ENCODE measurements at places on chromosomes 11 and 22. TPM values are rescaled to one million over a fixed set of nuclear protein-coding genes. Genes with fewer than 3 reads are reported as not detected.

GRCh38 chr11:9385327-9385899, 961 bp downstream of the IPO7 start:
- peak overlapping the region; percentile 85 for H3K4me3 ChIP-seq
- H3K27ac ChIP-seq: peak overlapping the region; percentile 87
- H3K4me1 ChIP-seq: peaks cover 33% of the 10 kb centered on the region
- no peaks in the 10 kb centered on the region for H3K27me3 ChIP-seq
- no peak for DNase-seq
- H3K36me3 ChIP-seq: peaks cover 16% of the 10 kb centered on the region

DNA sequence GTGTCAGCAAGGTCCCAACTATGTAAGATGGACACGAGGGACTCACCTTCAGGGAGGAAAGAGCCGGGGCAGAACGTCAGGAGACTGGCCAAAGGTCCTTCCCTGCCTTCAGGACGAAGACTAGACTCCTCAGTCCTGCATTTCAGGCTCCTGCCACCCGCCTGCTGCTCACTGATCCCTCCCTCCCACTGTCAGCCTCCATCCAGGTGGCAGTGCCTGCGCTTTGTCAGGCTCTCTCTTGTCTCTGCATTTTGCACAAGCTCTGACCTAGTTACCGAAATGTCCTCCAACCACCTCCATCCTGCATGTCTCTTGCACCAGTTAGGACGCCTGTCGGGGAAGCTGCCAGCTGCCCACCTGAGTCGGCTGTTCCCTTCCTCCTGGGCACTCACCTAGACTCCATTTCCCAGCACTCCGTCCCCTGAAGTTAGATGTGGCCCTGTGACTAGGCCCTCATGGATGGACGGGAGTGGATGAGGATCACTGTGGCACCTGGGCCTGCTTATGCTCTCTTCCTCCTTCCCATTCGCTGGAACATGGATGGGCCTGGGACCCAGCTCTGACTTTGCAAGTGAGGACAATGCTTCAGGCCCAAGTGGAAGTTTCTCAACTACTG, 8.0 kb downstream of the B3GNT6 start:
- H3K4me3 ChIP-seq: no peak overlapping the region
- H3K27ac ChIP-seq: no peak overlapping the region
- H3K36me3 ChIP-seq: no peaks in the 10 kb centered on the region
- no peak for DNase-seq

DNA sequence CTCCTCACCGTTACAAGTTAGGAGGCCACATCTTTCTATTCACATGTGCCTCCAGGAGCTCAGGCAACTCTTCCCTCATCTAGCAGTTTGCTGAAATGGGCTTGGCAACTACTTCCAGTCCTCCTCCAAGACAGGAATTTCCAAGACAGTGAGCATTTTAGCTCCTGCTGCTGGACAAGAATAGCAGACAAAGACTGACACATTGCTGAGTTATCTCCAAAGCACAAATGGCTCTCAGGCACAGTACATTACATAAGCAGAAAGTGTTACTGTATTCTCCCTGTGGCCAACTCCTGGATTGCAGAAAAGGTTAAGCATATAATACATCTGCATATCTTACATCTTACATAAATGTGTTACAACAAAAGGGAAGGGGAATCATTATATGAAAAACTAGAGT, 83.2 kb upstream of the POU2AF2 start:
- peaks cover 10% of the 10 kb centered on the region for H3K27me3 ChIP-seq
- no peak overlapping the region for H3K4me3 ChIP-seq
- H3K27ac ChIP-seq: no peak overlapping the region
- H3K36me3 ChIP-seq: no peaks in the 10 kb centered on the region
- H3K4me1 ChIP-seq: no peaks in the 10 kb centered on the region

- peaks cover 11% of the 10 kb centered on the region for H3K36me3 ChIP-seq
- no peaks in the 10 kb centered on the region for H3K27me3 ChIP-seq
- H3K4me3 ChIP-seq: no peak overlapping the region
- no peak overlapping the region for H3K27ac ChIP-seq
- no peaks in the 10 kb centered on the region for H3K4me1 ChIP-seq
- no peak for DNase-seq
These were observed 109.2 kb upstream of the MTMR2 start for GRCh38 chr11:96033095-96033494.

DNA sequence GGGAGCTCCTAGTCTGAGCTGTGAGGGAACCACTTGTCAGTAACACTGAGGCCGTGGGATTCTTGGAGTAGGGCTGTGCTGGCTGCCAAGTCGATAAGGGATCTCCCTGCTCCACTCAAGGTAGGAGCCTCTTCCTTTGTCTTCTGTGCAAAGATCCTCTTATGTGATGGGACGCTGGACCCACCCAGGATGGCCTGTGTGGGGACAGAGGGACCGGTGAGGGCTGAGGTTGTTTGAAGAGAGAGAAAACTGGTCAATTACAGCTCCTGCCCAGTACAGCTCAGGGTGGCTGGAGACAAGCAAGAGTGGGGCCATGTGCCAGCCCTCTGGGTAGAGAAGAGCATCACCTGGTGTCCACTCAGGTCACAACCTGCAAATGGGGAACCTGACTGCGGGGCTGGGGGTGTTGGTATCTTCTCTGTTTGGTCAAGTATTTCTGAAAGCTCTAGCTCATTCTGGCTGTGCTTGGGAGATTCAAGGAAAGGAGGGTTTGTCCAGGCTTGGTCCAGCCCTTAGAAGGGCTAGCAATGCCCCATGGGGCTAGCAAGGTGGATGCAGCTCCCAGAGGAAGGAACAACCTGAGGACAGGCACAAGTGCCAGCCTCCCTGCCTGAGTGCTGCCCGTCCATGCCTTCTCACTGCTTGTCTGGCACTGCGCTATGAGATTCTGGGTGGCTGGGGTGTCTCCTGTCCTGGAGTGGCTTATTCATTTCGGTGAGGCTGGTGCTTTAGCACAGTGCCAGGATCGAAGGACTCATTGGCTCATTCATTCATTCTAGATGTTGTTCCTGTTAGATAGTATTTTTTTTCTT, 27.6 kb upstream of the BAIAP2L2 start:
- H3K4me3 ChIP-seq: no peak overlapping the region
- H3K27ac ChIP-seq: peak overlapping the region; percentile 26
- peaks cover 18% of the 10 kb centered on the region for H3K4me1 ChIP-seq
- DNase-seq: no peak
- no peaks in the 10 kb centered on the region for H3K27me3 ChIP-seq
- H3K36me3 ChIP-seq: peaks cover 16% of the 10 kb centered on the region

DNA sequence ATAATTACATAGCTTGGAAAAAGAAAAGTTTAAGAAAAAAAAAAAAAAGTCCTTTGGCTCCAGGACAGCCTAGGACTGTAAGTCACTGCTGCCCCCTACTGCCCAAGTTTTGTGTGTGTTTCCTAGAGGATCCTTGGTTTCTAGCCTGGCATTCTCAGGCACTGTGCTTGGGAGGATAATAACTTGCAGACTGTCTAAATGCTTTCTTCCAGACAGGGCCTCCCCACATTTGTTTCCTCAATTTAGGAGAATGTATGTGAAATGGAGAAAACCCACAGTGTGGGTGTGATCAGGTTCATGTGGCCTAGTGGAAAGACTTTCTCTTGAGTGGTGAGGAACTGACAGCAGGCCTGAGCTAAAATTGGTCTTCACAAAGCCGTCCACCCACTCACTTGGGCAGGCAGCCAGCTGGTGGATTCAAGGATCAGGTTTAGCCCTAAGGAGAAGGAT, 191.0 kb downstream of the NAV2 start:
- H3K36me3 ChIP-seq: no peaks in the 10 kb centered on the region
- peaks cover 2% of the 10 kb centered on the region for H3K27me3 ChIP-seq
- H3K27ac ChIP-seq: no peak overlapping the region
- H3K4me1 ChIP-seq: no peaks in the 10 kb centered on the region
- peak; percentile 54 for DNase-seq

DNA sequence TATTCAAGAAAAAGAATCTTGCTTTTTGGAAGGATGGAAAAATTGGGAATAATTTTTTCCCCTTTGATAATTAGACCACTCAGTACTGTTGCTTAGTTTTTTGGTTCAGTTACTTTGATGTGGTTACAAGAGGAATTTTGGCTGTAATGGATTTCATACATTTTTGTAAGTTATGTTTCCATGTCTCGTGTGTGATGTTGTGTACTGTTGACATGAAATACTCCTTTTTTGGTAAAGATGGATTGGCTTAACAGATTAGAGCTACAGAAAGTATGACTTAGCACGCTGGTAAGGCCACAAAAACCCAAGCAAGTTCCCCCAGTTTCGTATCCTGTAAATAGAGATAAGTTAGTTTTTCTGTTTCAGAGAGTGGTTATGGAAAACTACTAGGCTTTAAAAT, 11.9 kb downstream of the TBCEL start:
- no peak overlapping the region for H3K4me3 ChIP-seq
- peaks cover 3% of the 10 kb centered on the region for H3K36me3 ChIP-seq
- peaks cover 16% of the 10 kb centered on the region for H3K4me1 ChIP-seq
- H3K27me3 ChIP-seq: peaks cover 1% of the 10 kb centered on the region
- H3K27ac ChIP-seq: no peak overlapping the region

DNA sequence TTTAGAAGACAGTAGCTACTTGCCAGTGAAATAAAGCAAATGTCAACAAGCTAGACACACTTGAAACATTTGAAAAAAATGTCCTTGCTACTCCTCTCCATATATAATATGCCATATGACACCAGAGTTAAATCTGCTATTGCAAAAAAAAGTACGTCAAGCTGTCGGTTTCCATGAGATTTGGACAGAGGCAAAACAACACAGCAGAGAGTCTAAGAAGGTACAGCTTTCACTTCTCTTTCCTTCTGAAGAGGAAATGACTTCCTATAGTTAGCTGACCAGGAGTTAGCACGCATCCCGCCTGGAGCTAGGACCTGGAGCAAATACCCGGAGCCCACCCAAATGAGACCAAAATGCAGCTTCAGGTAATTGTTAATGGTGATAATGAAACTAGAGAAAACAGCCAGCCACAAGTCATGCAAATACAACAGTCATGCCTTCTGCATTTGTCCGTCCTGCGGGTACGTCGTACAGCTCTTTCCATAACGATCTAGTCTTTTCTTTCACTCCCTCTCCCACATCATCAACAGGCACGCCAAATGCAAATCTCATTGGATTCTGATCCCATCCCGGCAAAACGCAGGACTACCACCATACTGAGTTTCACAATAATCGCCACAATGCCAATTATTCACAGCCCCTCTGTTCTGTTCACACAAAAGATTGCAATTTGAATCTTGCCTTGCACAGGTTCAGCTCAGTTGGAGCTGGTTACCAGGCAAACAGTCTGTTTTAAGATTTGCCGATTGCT, 395.0 kb upstream of the CCDC90B start:
- H3K4me1 ChIP-seq: no peaks in the 10 kb centered on the region
- H3K36me3 ChIP-seq: no peaks in the 10 kb centered on the region
- DNase-seq: no peak
- H3K4me3 ChIP-seq: no peak overlapping the region
- H3K27ac ChIP-seq: no peak overlapping the region

DNA sequence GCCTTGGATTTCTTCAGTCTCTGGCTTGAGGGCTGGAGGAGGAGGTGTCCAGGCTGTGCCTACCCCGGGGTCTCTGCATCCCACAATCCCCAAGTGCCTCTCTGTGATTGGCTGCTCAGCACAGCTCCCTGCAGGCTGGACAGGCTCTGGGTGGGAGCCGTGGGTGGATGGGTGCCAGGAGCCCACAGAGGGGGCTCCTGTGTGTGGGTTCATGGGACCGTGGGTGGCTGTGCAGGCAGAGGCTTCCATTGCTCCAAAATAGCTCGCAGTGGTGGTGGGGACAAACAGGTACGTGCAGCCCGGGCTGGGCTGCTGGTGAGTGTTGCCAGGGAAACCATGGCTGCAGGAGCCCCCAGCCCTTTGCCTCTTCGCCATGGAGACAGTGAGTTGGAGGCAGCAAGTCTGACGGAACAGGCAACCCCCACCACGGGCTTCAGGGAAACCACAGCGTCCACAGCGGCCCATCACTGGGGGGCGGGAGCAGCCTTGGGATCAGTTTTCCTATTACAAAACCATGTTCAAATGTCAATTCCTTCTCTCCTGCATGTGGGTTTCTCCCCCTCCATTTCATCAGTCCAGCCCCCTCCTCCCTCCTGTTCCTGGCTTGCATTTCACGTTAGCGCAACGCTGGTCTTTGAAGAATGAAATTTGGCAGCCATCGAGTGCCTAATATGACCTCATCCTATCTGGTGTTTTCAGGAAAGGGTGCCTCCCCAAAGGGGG, 155.2 kb downstream of the TRIM29 start:
- H3K4me1 ChIP-seq: no peaks in the 10 kb centered on the region
- H3K4me3 ChIP-seq: no peak overlapping the region
- H3K27ac ChIP-seq: no peak overlapping the region
- no peak for DNase-seq

GRCh38 chr11:63623513-63624140, 9.4 kb upstream of the PLAAT3 start:
- peaks cover 6% of the 10 kb centered on the region for H3K4me1 ChIP-seq
- peaks cover 3% of the 10 kb centered on the region for H3K36me3 ChIP-seq
- DNase-seq: no peak
- H3K27me3 ChIP-seq: no peaks in the 10 kb centered on the region
- H3K27ac ChIP-seq: no peak overlapping the region

- H3K27me3 ChIP-seq: no peaks in the 10 kb centered on the region
- peaks cover 64% of the 10 kb centered on the region for H3K36me3 ChIP-seq
- peak overlapping the region; percentile 86 for H3K27ac ChIP-seq
- no peak for DNase-seq
- peaks cover 45% of the 10 kb centered on the region for H3K4me1 ChIP-seq
These were observed 15.7 kb downstream of the TMEM121B start for GRCh38 chr22:17105143-17106129.

Gene USP2
- total RNA-seq: 0.53 TPM

GRCh38 chr22:35656284-35656752, 8.1 kb downstream of the APOL6 start:
- peaks cover 74% of the 10 kb centered on the region for H3K4me1 ChIP-seq
- H3K27ac ChIP-seq: no peak overlapping the region
- no peak for DNase-seq
- H3K27me3 ChIP-seq: no peaks in the 10 kb centered on the region
- H3K36me3 ChIP-seq: peaks cover 95% of the 10 kb centered on the region

Gene RFPL3
- not detected for total RNA-seq

Gene HEPN1
- not detected for total RNA-seq

Gene ARHGAP32
- 1.3 TPM for total RNA-seq

GRCh38 chr11:34819740-34820482, 96.3 kb downstream of the APIP start:
- H3K27me3 ChIP-seq: peaks cover 38% of the 10 kb centered on the region
- peaks cover 6% of the 10 kb centered on the region for H3K36me3 ChIP-seq
- no peak overlapping the region for H3K4me3 ChIP-seq
- H3K4me1 ChIP-seq: peaks cover 19% of the 10 kb centered on the region
- no peak for DNase-seq

Gene SMCO4
- total RNA-seq: 60.0 TPM

Gene KRTAP5-10
- total RNA-seq: 0.20 TPM

- H3K4me1 ChIP-seq: peaks cover 7% of the 10 kb centered on the region
- no peak overlapping the region for H3K4me3 ChIP-seq
- DNase-seq: no peak
These were observed 11.1 kb upstream of the CCDC117 start for GRCh38 chr22:28761449-28761755.

- H3K36me3 ChIP-seq: peaks cover 19% of the 10 kb centered on the region
- no peak overlapping the region for H3K4me3 ChIP-seq
- H3K27me3 ChIP-seq: no peaks in the 10 kb centered on the region
- H3K27ac ChIP-seq: no peak overlapping the region
- H3K4me1 ChIP-seq: peaks cover 37% of the 10 kb centered on the region
- DNase-seq: no peak
These were observed 40.5 kb downstream of the PITPNB start for GRCh38 chr22:27878541-27878940.

Gene HTATIP2
- total RNA-seq: 50.0 TPM
